ENCODE measurements at places on chromosomes 2 and 18.

DNA sequence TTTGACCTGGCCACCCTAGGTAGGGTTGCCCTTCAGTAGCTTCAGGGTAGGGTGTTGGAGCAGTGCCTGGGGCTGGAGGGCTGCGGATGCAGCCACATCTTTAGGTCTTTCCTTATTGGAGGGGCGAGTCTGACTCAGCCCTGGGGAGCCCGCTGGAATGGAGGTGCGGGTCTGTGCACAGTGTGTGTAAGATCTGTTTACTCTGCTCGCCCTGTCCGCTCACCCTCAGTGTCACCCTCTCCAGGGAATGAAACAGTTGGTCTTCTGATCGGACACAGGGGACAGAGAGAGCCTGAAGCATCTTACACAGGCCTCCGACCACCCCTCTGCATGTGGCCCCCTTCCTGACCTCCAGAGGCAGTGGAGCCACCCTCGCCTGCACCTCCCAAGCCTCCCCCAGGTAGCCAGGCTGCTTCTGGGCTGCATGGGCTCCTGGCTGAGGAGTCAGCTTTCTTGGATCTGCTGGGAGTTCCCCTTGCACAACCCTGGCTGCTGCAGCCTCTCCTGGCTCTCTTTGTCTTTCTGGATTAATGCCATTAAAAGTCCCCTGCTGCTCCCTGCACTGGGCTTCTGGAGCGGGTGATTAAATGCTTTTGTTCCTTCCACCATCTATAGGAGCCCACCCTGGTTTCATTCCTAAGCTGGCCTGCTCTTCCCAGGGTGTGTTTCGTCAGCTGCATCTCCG is 82.6 kb downstream of the ASB1 start:
- no peak for DNase-seq

- DNase-seq: no peak
These were observed 292.9 kb upstream of the MYT1L start for GRCh38 chr2:2623939-2624338.

- DNase-seq: no peak
These were observed 227.7 kb downstream of the RPIA start for GRCh38 chr2:88919087-88919738.

GRCh38 chr2:101002562-101003277 is 631 bp downstream of the RPL31 start:
- DNase-seq: no peak

GRCh38 chr2:9821805-9822445 is 21.3 kb upstream of the TAF1B start:
- DNase-seq: no peak

- DNase-seq: no peak
These were observed 62.3 kb upstream of the SPAG16 start for GRCh38 chr2:213221957-213222356.

DNA sequence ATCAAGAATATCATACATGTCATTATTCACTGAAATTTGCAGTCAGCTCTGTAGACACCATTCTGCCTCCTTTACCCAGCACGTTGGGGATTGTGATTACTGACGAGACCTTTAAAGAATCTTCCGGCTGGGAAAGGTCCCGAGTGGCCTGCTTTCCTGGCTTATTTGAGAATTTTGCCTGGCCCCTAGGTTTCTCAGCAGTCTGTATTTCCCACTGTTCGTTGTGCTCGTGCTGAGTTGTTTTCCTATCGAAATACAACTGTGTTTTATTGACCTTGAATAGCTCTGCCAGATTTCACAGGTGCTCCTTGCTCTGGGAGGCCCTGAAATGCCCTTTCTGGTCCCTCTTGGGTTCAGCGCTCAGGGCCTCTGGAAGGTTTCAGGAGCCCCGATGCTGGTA is 94.9 kb downstream of the AGAP1 start:
- DNase-seq: no peak

All from activated B cell treated with CpG ODN at 0.5 μM for 24 hours (primary cell).